NCI-H2171 (cell line): ENCODE measurements at places on chromosomes 16 and 17.

DNA sequence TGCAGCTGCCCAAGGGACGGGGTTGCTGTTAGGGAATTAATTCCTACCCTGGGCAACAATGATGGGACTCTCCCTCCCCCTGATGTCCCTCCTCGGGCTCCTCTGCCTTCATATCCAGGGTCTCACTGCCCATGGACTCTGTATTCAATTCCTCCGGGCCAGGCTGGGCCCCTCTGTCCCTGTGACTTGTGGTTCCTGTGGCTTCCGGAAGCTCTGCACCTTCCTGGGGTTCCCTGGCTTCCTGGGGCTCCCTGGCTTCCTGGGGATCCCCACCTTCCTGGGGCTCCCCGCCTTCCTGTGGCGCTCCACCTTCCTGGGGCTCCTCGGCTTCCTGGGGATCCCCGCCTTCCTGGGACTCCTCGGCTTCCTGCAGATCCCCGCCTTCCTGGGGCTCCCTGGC is 35.2 kb downstream of the SRL start:
- no peak for DNase-seq

GRCh38 chr16:85145734-85146531 is 33.7 kb upstream of the CIBAR2 start:
- DNase-seq: no peak

DNA sequence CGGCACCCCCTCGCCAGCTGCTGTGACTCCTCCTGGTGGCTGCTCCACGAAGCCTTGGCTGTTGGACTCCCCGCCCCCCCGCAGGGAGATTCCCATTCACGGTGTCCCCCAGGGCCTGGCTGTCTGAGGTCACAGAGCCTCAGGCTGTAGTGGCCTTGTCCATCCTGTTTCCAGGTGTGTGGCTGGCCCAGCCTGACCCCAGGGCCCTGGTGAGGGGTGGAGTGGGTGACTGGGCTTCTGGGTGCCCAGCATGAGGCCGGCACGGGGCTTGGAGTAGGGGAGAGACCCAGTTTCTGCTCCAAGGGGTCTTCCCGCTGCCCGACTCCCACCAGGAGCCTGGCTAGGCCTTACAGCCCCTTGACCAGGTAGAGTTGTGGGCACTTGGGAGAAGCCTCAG is 10.4 kb downstream of the PRSS27 start:
- no peak for DNase-seq

GRCh38 chr16:78137782-78138616 is 38.5 kb downstream of the WWOX start:
- no peak for DNase-seq

- DNase-seq: no peak
These were observed 32.0 kb upstream of the IL34 start for GRCh38 chr16:70614208-70614951.

DNA sequence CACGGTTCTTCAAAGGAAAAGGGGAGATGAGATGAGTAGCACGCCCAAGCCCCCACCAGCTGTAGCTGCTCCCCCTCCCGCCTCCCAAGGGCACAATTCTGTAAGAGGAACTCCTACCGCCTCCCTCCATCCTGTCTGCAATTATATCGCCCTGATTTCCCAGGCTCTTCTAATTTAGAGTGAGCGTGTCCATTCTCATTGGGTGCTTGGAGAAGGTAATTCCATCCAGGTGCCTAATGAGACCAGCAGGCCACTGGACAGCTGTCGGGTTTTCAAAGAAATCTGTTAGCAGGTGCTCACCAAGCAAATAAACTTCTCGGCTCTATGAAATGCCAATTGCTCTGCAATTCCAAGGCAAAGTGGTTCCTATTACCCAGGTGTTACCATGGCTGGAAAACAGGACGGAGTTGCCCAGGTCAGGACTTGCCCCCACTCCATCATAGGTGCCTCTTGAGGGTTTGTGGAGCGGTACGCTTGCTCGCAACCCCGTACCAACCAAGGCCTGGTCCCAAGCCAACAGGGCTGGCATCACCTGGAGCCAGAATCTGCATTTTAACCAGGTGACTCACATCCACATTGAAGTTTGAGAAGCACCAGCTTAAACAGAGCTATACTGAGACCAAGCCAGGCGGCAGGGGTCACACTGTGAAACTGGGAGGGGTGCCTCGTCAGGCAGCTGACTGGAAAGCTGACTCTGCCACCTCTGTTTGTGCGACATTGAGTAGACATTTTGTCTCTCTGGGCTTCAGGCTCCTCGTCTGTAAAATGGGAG is 16.5 kb upstream of the MEAK7 start:
- peak; percentile 95 for DNase-seq

GRCh38 chr17:9549215-9549614 is 26.4 kb downstream of the STX8 start:
- no peak for DNase-seq

DNA sequence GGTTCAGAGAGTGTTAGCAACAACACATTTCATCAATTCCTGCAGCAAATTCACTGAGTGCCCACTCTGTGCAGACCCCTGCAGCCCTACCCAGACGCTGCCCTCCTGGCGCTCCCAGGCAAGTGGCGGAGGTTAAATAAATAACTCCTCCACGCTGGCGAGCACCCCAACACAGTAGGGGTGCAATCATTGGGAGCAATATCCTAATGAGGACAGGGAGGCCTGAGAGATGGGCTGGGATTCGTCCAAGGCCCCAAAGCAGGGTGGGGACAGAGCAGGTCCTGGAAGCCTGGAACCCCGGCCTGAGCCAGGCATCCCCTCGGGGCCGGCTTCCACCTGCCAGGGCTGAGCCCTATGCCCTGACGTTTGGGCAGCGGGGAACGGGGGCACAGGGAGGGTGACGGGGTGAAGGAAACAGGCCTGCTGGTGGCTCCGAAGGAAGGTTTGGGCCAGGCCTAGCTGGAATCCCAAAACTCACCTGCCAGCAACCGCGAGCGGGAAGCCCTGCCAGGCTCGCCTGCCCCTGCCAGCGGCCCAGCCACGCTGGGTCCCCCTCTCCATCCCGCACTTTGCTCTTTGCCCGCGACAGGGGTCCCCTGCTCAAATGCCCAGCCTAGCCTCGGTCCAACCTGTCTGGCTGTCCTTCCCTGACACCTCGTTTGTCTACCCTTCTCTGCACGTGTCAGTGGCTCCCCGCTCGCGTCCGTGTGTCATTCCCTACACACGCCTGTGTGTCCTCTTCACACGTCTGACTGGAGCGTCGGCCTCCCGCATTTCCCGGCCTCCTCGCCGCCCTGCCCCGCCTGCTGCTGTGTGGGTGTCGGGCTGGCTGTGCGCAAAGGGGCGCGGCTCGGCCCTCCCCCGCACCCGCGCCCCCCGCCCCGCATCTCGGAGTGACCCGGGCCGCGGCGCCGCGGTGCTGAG is 721 bp upstream of the BEAN1 start:
- no peak for DNase-seq

DNA sequence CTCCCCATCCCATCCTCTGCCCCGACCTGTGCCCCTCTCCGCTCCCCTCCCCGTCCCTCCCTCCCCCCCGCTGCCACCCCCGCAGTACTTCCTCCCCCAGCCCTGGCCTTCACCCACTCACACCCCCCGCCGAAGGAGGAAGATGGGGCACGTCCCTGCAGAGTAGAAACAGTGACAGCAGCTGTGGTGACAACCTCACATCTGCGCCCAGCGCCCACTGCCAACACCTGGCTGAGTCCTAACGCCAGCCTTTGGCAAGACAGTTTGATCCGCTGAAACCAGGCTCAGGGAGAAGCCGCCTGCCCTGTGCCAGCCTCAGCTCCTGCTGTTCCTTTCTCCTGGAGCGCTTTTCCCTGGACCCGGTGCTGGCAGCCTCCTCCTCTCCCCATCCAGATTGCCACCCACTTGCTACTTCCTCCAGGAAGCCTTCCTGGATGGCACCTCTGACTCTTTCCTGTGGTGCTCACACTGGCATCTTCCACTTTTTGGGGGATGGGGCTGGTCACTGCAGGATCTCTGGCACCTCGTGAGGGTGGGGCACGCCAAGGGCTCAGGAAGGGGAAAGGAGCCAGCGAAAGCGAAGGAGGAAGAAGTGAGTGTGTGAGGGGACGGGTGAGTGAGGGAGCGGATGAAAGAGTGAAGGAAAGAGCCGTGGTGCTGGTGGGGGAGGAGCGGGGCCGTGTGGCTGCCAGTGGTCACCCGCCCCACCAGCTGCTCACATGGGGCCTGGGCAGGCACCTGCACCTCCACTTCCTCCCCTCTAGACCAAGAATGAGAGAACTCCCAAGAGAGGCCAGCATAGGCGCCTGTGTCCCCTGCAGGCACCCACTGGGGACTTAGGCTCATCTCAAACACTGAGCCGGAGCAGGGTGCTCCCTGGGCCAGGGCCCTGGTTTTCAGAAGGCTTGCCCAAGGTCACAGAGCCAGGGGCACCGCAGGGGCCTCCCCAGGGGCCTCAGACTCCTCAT is 27.0 kb downstream of the ZFPM1 start:
- no peak for DNase-seq

GRCh38 chr17:42288803-42289610 is 709 bp downstream of the STAT5A start:
- DNase-seq: no peak

DNA sequence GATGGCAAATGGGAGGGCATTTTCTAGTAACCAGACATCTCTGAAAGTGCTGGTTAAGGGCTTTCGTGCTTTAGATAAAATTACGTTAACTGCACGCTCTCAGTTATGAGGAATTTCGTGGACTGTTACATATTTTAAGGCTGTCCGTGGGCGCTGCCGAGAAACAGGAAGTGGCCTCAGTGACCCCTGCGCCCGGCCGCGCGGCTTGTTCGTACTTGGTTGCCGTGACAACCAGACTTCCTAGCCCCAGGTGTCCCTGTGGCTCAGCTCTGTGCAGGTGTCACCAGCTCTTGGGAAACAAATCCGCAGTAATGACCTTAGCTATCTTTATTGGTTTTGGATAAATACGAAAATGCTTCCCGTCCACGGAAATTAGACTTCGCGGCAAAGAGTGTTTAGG is 52.7 kb downstream of the LMF1 start:
- no peak for DNase-seq

DNA sequence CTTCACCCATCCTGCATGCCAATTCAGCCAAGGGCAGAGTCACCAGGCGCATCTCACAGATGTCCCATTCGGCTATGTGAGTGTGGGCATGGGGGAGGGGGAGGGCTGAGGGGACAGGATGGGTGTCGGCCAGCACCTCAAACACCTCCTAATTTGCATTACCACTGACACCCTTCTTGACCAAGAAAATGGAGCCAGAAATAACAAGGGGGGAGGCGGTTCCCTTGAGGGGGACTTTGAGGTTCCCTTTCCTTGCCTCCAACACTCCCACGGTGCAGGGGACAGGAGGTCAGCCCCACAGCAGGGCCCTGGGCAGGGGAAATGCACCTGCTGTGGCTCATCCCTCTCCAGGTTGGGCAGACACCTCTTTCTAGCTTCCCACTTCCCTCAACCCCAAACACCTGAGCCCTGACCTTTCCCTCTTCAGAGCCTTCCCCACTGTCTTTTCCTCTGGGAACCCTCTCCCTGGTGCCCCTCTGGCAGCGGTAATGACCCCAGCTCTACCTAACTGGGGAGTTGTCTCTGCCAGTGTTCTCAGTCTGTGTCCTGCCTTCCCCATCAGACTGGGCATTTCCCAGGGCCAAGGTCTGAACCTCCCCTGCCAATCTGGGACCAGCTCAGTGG is 18.2 kb upstream of the TBX21 start:
- DNase-seq: no peak

DNA sequence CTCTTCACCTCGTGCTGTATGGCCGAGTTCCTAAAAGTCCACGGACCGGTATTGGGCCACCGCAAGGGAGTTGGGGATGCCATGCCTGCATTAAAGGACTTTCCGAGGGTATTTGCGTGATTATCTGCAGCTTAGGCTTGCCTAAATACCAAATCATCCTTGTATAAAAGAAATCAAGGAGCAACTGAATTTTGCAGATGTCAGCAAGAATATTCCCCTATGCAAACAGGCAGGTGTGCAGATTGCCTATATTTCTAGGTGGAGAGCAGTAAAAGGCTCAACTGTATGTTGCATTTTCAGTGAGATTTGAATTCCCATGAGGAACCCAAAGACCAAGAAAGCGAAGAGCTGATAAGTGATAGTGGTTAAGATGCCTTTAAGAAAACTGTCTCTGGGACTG is 452.3 kb downstream of the CDH11 start:
- DNase-seq: no peak

GRCh38 chr17:21286066-21286770 is 1.7 kb downstream of the MAP2K3 start:
- no peak for DNase-seq

- DNase-seq: no peak
These were observed 41.7 kb downstream of the ZZEF1 start for GRCh38 chr17:4100883-4101756.

- DNase-seq: no peak
These were observed 3.6 kb downstream of the CORO1A start for GRCh38 chr16:30186782-30187555.

DNA sequence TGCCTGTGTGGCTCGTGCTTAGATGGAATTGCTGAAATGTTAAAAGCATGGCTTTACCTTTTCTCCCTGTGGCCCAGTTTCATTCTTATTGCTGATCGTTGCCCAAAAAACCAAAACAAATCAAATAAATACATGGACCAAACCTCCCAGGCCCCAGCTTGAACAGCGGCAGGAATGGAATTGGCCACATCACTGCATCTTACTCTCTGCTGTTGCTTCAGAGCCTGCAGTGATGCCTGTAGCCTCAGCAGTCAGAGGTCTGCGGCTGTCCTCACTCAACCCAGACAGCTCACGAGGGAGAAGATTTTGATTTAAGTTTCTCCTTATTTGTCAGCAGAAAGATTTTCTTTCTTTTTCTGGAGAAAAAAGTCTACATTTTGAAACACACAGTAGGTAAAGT is 91.5 kb downstream of the NPIPB11 start:
- no peak for DNase-seq

DNA sequence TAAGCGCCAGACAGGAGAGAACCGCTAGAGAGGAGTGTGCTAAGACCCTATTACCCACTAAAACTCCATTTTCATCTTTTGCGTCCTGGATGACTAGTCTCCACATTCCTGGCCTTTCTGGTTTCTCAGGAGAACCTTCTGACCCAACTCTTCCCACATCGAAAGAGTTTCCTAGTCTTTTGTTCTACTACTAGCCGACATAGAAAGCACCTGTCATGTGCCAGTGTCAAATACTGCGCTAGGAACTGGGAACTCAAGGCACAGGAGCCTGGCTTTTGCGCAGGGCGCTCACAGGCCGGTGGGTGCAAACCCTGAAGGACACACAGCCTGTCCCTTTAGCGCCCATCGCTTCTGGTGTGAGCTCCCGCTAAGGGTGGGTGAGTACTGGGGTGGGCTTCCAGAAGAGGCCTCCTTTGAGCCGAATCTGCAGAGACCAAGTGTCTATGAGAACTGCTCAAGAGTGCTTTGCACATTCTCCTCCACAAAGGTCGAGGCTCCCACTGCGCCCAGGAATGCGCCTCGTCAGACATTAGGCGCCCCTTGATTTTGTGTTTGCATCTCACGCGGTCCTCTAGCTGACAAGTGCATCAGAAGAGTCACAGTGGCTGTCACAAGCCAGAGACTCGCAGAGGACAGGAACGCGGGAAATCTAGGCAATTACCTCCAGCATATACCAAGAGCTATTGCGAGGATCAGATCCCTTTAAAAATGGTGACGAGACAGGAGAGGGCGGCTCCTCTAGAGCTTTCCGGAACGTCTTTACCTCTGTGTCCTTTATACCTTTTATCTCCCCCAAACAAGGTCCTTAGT is 2.0 kb upstream of the PSMB3 start:
- DNase-seq: no peak

GRCh38 chr17:75901727-75902126 is 3.0 kb downstream of the MRPL38 start:
- DNase-seq: no peak

GRCh38 chr17:81018044-81018802 is 16.7 kb upstream of the BAIAP2 start:
- peak; percentile 45 for DNase-seq
